EL (cell line): ENCODE measurements at places on chromosomes 13 and 19.
A peak's percentile ranks its signal among the peaks of the same experiment; 100 is the strongest.

- DNase-seq, result no peak
Observed at GRCh38 chr19:4622695-4623421, 16.5 kb upstream of the TNFAIP8L1 start.

DNA sequence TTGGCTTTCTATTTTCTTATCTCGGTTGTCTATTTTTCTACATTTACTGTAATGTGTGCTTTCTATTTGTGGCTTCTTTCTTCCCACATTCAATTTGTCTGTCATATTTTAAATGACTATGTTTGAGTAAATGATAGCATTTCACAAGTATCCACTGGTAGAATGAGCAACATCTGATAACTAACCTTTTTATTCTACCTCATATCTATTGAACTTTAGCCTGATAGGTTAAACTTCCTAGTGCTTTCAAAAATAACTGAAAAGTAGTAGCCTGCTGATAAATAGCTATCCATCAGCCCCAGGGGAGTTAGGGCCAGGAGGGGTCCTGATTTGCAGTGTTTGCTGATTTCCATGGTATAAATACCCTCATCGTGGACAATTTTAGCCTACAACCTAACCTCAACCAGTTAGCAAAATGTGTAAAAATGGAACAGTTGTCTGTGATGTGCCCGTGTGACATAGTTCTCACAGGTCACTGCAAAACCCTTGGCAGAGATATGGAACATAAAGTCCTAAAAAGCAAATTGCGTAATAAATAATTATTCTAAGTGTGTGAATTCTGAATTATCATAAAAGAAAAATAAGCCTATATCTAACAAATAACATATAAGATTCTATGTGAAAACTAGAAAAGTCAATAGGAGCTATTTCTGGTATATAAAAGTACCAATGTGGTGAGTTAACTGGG, 32.1 kb downstream of the KCTD12 start:
- DNase-seq, result no peak

DNA sequence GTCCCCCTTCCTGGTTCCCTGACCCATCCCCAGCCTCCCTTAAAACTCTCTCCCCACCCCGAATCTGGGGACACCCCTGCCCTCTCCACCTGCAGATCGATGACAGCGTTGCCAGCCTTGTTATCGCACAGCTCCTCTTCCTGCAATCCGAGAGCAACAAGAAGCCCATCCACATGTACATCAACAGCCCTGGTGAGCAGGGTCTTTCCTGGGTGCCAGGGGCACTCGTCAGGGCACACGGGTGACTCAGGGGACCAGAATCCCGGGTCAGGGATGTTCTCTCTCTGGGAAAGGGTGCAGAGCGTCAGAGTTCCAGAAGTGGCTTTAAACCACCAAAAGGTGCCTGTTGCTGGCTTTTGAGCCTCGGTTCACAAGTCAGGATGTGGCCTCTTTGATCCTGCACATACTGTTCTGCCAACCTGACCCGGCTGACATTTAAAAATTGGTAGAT, 1.0 kb downstream of the CLPP start:
- peak; percentile 48 for DNase-seq

- no peak for DNase-seq
Observed at GRCh38 chr13:60214213-60215055, 50.7 kb upstream of the DIAPH3 start.

GRCh38 chr19:14349426-14349825, 31.8 kb upstream of the ADGRE5 start:
- DNase-seq, result no peak

DNA sequence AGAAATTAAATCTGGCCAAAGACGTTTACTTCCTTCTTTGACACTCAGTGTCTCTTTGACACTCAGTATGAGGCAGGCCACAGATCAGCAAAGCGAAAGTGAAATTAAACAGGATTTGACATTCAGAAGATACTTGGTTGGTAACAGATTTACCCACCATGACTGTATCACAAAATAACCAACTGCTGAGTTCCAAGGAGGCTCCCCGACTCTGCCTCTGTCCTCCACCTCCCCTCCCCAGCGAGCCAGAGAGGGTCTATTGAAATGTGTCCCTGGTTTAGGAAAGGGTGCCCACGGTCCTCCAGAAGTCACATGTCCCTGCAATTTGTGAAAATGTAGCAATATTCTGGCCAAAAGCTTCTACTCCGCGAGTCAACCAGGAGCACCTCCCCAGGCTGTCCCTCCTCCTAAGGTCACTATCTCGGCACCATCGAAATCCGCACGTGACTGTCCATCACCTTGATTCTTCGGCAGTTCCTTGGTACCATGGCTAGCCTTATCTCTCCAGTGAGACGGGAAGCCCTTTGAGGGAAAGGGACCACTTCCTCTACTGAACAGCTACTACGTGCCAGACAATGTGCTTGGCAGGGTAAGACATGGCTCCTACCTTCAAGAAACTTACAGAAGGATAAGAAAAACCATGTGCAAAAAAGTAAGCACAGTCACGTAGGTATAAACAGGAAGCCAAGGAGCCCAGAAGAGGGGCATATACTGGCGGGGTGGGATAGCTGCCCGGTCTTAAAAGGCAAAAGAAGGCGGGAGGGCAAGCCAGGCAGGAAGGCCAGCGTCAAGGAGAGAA, 1.5 kb downstream of the N4BP2L1 start:
- peak; percentile 28 for DNase-seq

DNA sequence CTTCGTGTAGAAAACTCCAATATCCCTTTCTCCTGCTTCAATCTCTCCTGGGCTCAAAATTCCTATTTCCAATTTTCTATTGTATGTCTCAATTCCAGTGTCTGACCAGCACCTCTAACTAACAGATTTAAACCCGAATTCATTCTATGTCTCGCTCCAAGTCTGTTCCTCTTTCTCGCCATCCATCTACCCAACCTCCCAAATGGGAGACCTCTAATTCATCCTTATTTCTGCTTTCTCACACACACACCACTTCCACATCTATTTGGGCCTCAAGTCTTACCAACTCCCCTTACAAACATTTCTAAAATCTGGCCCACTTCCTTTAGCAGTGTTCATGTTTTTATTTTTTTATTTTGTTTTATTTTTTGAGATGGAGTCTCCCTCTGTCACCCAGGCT, 53.3 kb downstream of the MBD3L2B start:
- DNase-seq, result no peak
